ENCODE measurements at places on chromosomes 16 and 17.

- DNase-seq: no peak
These were observed at the start of gene WNT9B for GRCh38 chr17:46851029-46851741. Gene WNT9B, plus strand, starts transcription at chr17:46851583. Its CDS starts 56 bp downstream, at chr17:46851639.

DNA sequence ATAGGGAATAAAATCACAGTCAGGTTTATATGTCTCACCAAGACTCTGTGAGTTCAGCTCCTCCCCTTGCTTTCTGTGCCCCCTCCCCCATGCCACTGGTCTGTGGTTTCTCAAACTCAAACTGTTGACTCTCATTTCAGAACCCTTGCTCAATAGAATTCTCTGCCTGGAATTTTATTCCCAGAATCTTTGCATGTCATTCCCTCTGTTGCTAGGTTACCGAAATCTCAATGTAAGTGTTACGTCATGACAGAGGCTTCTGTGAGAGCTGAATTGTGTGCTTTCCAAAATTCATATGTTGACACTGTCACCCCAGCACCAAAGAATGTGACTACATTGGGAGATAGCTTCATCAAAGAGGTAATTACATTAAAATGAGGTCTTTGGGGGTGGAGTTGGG, 1938.8 kb downstream of the TP53TG3F start:
- no peak for DNase-seq

- DNase-seq: no peak
These were observed 70.2 kb downstream of the IRF8 start for GRCh38 chr16:85969159-85969558.

DNA sequence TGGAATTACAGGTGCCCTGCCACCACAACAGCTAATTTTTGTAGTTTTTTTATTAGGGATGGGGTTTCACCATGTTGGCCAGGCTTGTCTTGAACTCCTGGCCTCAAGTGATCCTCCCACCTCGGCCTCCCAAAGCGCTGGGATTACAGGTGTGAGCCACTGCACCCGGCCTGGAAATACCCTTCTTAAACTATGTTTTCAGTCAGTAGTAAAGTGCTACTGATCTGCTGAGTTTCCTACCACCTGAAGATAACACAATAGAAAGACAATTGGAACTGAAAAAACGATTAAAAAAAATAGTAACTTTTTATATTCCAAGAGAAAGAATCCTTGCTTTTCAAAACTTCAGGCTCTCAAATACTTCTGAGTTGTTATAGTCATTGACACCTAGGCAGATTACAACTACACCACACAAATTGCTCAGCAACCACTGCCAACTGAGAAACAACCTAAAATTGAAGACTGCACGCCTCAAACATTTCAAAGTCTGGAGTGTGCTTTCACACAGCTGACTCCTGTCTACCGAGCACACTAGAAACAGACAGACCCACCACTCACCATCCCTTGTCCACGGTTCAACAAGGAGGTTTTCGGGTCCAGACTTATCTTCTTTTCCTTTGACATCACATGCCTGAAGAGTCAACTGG, 40.9 kb downstream of the ZZEF1 start:
- DNase-seq: no peak

- no peak for DNase-seq
These were observed 15.9 kb upstream of the FASN start for GRCh38 chr17:82113941-82114340.

Measured in femur (tissue), 1 donor.